ENCODE measurements at places on chromosomes 11 and 22. TPM values are rescaled to one million over a fixed set of nuclear protein-coding genes. Genes with fewer than 3 reads are reported as not detected.

GNAZ gene
- total RNA-seq: 7.3 TPM

GRCh38 chr11:57842873-57843272 lies 81.3 kb downstream of the CTNND1 start:
- no peak for DNase-seq

VPREB1 gene
- total RNA-seq: not detected

PGR gene
- total RNA-seq: not detected

GRCh38 chr11:33333816-33334215 lies 76.6 kb downstream of the HIPK3 start:
- no peak for DNase-seq

DNA sequence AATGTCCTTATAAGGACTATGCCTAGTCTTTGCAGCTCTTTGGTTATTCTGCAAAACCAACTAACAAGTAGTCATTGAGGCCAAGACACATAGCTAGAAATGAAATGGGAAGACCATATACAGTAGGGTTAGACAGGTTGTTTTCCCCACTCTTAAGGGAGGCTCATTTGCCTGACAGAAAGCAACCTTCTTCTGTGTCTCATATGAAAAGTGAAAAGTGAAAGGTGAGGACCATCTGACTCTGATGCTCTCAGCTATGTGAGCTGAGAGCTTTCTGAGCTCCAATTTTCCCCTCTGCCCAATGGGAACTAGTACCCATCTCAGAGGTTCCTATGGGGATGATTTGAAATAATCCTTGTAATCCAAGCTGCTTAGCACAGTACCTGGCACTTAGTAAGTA lies 142.0 kb upstream of the BDNF start:
- DNase-seq: no peak

ANKK1 gene
- total RNA-seq: 0.90 TPM

- DNase-seq: no peak
Measured at GRCh38 chr11:67309661-67310061, 6.3 kb downstream of the SSH3 start.

GRCh38 chr22:39173787-39174497 lies 21.5 kb upstream of the CBX7 start:
- no peak for DNase-seq

SCGB1D2 gene
- not detected for total RNA-seq

PGA5 gene
- not detected for total RNA-seq

GRCh38 chr11:75490221-75491181 lies 35.2 kb downstream of the GDPD5 start:
- peak; percentile 67 for DNase-seq

DNA sequence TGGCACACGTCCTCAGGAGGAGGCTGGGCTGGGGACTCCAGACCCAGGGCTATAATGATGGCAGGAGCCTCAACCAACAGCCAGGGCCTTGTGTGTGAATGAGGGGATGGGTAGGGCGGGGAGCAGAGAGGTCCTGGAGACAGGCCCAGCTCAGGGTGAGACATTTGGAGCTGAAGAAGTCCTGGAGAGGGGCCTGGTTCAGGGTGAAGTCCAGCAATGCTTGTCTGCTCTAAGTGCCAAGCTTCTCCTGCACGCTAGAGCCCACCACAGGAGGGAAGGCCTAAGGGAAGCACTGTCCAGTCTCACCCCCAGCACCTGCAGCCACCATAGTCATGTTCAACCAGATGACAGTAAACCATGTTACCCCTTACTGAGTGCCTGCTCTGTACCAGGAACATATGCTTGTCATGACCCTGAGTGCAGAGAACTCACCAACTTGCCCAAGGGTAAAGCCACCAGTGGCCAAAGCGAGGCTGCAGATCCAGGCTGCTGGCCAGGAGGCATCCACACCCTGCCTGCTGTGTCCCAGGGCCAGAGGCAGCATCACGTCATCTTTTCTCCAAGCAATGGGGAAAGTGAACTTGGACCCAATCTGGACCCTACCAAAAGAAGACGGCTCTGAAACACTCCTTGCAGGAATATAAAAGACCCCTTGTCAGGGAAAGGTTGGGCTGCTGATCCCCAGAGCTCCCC lies 24.0 kb downstream of the LMO1 start:
- DNase-seq: no peak

CHST1 gene
- total RNA-seq: not detected

- DNase-seq: peak; percentile 30
Measured at GRCh38 chr22:46075764-46076531, 74.4 kb upstream of the PPARA start.

GRCh38 chr11:73965076-73965763 lies 14.4 kb downstream of the DNAJB13 start:
- DNase-seq: no peak

INCENP gene
- 94.3 TPM for total RNA-seq

- DNase-seq: no peak
Measured at GRCh38 chr11:32775908-32776307, 18.6 kb downstream of the CCDC73 start.

MRGPRD gene
- total RNA-seq: not detected

- DNase-seq: no peak
Measured at GRCh38 chr11:17719028-17719937, at the start of gene MYOD1. TSS of gene MYOD1 (plus strand) at chr11:17719571. CDS start at chr11:17719783, 212 bp downstream.

IFITM10 gene
- 3.3 TPM for total RNA-seq

APOBEC3C gene
- 23.7 TPM for total RNA-seq
